Stimulated activated CD4-positive, alpha-beta T cell treated with anti-CD3 and anti-CD28 coated beads, TNF-alpha, amount 100 ng/mL, for 48 hours (primary cell): ENCODE measurements at places on chromosomes 2 and 18.
A peak's percentile ranks its signal among the peaks of the same experiment; 100 is the strongest.

DNA sequence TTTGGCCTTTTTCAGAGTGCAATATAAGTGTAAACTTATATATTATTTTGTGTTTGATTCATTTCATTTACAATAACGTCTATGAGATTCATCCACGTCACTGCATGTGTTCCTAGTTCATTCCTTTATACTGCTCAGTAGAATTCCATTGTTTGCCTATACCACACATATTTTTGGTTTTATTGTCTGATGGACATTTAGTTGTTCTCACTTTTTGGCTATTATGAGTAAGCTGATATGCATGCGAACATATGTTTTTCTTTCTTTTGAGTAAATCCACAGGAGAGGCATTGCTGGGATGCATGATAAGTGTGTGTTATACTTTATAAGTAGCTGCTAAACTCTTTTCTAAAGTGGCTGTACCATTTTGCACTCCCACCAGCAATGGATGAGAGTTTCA is 314.8 kb upstream of the HS6ST1 start:
- DNase-seq, result no peak

DNA sequence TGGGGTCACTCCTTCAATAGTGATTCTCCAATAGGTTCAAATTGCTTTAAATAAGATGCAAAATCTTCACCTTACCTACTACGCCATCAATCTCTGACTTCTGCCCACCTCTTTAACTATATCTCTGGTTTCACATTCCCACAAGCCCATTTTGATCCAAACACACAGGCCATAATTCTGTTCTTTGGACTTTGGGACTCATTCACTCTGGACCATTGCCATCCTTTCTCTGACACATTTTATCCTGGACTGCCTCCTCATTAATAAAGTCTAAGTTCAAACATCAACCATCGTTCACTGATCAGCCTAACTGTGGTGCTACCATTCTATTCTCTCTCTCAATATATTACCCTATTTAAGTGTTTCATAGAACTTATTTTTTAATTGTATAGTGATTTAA is 332.2 kb downstream of the GALNT13 start:
- no peak for DNase-seq

- DNase-seq, result no peak
Measured at GRCh38 chr2:238128061-238128440, 10.4 kb upstream of the KLHL30 start.

GRCh38 chr18:68662754-68663153 is 52.2 kb downstream of the TMX3 start:
- DNase-seq, result no peak

DNA sequence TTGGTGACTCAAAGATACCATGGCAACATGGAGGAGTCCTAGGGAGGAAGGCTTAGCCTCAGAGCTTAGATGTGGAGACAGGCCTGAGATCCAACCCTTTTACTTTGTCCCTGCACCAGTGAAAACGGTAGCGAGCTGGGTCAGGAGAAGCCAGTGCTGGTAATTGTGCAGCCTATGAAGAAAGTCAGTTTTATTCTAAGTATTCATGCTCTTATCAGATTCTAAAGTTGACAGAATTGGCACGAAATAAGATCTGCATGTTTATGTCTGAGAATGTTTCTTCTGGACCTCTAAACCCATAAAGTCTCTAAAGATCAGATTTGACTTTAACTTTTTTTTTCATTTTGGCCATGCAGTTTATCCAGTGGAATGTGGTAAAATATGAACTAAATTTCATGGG is 93.8 kb downstream of the SCG2 start:
- no peak for DNase-seq

GRCh38 chr2:42001711-42002201 is 46.1 kb upstream of the PKDCC start:
- no peak for DNase-seq

DNA sequence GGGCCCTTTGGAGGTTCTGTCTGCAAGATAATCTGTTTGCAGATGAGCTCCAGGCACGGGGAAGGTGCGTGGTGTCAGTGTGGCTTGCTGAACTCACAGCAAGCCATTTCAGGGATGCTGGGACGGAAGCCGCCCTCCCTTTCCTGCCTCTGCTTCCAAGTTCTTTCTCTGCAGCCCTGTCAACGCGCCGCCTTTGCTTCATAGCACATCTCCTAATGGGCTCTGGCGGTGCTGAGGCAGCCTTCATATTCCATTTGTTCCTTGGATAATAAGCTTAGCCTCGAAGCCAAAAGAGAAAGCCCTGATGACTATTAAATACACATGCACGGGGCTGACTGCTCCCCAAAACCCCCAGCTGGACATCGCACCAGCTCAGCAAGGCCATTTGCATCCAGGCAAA is 81.7 kb upstream of the TAF1B start:
- no peak for DNase-seq

DNA sequence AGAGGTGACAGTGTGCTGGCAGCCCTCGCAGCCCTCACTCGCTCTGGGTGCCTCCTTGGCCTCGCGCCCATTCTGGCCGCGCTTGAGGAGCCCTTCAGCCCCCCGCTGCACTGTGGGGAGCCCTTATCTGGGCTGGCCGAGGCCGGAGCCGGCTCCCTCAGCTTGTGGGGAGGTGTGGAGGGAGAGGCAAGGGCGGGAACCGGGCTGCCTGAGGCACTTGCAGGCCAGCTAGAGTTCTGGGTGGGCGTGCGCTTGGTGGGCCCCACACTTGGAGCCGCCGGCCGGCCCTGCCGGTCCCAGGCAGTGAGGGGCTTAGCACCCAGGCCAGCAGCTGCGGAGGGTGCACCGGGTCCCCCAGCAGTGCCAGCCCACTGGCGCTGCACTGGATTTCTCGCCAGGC is 1480.9 kb upstream of the SLC39A10 start:
- no peak for DNase-seq

DNA sequence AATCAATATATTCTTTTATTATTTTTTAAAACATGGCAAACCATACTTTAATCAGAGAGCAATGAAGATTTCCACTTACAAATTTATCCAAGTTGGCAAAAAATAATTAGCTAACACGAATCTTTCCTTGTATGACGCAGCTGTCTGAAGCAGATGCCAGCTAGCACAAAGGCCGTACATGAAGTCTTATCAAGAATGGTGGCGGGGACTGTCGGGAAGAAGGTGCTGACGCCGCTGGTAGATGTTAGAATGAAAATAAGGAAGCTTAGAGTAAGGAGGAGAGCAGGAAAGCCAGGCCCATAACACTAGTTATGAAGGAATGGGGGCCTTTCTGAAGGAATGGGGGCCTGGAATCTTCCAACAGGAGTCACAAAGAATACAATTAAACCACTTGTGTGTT is 96.7 kb downstream of the ZNF516 start:
- no peak for DNase-seq

DNA sequence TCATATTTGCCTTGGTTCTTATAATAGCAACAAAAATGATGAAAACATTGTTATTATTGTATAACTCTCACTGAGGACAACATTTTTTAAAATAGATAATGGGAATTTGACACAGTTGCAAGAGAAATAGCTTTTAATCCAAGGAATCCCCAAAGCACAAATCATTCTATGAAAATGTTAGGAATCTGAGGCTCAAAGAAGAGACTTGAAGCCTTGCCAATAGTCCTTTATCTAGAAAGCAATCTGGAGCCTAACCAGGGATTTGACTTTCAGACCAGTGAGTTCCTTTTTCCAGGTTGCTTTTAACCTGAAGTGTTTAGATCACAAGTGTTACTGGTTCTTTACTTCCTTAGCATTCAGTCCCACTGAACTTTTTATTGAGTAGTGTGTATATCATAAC is 574.5 kb upstream of the ZEB2 start:
- no peak for DNase-seq

GRCh38 chr2:240557101-240557751 is 562 bp downstream of the ANKMY1 start:
- no peak for DNase-seq

- DNase-seq, result no peak
Measured at GRCh38 chr2:200777275-200777674, 34.4 kb upstream of the BZW1 start.

GRCh38 chr18:21179590-21180220 is 62.3 kb upstream of the GREB1L start:
- DNase-seq, result no peak

DNA sequence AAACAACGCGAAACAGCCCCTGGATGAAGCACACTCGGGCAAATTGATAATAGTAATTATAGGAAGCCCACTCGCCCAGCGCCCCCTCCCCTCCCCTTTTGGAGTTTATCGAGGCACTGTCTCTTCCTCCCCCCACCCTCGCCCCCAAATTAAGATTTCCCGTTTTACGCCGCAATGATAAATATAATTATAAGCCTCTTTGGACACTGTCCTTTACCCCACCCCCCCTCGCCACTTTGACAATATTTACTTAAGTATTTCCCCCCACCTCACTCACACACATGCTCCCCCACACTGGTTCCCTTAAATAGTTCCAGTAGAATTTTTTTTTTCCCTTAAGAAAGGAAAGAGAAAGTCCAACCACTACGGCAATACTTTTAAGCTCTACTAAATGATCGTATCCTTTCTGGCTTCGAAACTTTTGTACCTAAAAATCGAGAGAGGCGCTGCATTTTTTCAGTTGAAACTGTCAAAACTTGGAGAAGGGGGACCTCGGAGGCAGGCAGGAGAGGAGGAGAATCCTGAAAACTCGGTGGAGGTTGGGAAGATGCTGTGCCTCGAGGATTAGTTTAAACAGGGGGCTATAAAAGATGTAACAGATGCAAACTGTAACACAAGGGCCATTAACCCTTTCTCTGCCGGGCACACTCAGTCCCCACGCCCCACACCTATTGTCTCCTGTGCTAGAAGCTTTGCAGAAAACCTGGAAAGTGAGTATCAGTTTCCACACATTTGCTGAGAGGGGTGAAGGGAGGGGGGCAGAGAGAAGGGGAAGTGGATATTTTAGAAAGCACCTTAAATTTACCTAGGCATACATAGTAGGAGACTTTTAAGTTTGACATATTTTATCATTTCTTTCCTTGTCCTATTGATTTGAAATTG is 1.8 kb downstream of the ZEB2 start:
- no peak for DNase-seq

GRCh38 chr2:21277068-21278056 is 153.6 kb downstream of the TDRD15 start:
- no peak for DNase-seq

- DNase-seq, result no peak
Measured at GRCh38 chr2:56231361-56231760, 47.6 kb downstream of the CCDC85A start.

DNA sequence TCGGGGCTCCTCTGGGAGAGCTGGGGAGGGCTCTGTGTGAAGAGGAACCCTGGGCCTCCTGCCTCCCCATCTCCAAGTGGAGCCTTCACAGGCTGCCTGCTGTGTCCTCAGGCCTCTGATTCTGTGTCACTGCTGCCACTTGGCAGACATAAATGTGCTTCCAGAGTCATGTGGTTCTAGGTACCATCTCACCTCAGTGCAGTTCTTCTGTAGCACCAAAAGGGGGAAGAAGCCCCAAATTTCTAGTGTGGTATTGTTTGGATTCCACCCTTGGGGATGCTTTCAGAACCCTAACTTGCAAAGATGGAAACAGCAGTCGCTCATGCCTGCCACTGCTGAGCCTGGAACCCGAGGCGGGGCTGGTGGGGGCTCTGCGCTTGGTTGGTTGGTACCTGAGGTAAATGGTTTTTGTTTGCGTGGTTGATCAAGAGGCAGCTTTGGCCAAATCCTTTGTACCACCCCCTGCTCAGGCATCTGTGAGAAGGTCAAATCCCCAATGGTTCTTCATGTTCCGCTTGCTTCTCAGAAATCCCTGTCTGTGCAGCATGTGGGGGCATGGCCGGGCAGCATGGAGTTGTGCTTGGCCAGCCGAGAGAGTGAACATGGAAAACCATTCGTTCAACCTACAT is 27.5 kb downstream of the COA5 start:
- no peak for DNase-seq

DNA sequence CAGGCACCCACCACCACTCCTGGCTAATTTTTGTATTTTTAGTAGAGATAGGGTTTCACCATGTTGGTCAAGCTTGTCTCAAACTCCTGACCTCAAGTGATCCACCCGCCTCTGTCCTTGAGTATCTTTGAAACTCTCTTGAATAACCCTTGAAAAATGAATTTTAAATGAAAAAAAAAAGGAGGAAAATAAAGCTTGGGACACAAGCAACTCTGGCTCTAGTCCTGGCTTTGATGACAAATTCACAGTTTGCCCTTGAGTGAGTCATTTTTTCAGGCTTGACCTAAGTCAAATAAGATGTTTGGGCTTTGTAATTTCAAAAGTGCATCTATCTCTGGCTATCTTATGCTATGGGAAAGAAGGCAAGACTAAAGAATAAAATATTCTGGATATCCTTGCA is 79.0 kb upstream of the TRIB2 start:
- DNase-seq, result no peak

DNA sequence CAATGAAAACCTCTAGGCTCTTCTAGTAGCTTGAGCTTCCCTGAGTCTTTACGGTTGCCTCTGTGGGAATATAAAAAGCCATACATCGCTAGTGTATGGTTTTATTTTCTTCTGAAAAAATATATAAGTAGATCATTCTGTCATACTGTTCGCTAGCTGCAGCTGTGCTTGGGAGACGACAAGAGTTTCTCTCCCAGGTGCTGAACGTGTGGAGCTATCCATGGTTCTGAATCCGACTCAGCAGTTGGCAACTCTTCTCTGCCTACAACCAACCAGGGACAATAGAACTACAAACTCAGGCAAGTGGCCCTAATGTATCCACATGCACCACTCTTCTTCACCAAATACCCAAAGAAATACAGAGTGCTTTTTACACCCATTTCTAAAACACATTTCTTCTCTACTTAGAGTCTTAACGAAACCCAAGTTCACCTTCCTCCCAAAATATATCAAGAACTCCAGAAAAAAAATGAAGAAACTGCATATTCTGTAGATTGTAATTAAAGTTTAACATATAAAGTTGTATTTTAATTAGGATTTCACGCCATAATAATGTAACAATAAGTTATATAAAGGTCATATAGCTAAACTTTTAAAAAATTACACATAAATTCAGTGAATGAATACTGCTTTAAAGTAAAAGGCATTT is 2.2 kb upstream of the KCNH7 start:
- DNase-seq, result no peak

GRCh38 chr2:83168377-83168776 is 1290.7 kb downstream of the SUCLG1 start:
- DNase-seq, result no peak

DNA sequence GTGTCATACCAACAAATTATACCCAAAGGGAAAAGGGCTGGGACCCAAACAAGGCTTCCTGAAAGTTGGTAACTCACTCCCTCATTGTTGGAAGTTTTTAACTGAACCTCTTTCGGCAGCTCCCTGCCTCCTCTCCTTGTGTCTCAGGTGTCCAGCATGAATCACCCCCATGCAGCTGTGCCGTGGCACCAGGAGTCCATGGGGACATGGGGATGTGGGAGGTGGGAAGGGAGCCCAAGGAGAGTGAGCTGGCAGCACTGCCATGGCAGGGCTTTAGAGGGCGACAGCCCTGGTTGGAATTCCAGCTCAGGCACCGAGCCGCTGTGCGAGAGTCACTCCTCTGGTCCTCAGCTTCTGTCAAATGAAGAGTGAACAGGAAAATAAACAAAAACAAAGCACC is 12.5 kb upstream of the GYPC start:
- no peak for DNase-seq

GRCh38 chr2:147182260-147182659 is 662.6 kb upstream of the ACVR2A start:
- DNase-seq, result peak; percentile 26
